ENCODE measurements at places on chromosomes 5 and 9.
A peak's percentile ranks its signal among the peaks of the same experiment; 100 is the strongest.

GRCh38 chr9:129253803-129254381 lies 75.8 kb upstream of the IER5L start:
- no peak for DNase-seq

DNA sequence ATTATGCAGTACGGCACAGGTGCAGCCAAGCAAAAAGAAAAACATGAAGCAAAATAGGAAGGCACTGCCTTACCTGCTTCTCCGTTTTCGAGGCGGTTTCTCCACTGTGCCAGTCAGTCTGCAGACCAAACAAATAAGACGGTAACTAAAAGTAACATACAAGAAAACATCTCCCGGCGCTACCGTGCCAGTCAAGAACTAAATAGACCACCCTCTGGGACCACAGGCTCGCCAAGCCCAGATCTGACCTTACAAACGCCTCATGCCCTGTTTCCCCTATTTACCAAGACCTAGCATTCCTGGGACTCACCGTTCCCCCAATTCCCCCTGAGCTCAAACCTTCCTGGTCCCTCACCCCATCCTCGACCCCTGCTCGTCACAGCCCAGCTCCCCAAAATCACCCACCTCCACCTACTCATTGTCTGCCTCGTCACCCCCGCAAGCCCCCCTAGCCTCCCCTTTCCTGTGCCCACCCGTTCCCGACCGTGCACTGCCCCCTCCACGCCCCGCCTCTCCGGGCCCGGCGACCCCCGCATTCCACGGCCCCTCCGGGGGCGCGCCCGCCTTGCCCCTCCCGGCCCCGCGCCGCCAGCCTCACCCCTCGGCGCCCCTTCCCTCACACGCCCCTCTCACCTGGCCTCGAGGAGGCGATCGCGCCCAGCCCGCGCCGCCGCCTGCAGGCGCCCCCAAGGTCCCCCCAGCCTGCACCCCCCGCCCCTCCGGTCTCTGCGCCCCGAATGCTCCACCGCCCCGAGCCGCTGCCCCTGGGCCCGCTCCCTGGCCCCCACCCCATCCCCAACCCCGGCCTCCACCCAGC lies 560 bp downstream of the SCAI start:
- peak; percentile 21 for DNase-seq

GRCh38 chr5:95590880-95591279 lies 29.0 kb upstream of the GPR150 start:
- no peak for DNase-seq

DNA sequence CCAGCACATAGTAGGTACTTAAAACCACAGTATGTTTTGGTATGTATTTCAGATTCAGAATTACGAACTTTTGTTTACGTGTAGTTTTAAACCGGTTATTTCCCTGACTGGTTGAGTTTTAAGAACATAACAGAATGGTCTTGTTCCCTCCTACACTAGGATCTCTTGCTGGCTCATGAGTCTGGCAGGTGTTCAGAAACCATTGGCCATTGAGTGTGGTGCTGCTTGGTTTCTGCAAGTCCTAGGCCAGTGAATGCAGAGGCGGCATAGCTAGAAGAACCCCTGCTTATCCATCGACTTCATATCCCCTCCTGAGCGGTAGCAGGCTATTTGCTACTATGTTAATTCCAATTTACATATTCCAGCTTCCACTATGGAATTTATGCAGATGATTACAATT lies 65.6 kb downstream of the GPR21 start:
- DNase-seq = no peak

- DNase-seq = no peak
Observed at GRCh38 chr5:68285851-68286611, 70.5 kb downstream of the PIK3R1 start.

GRCh38 chr9:4850603-4851310 lies 58.0 kb downstream of the RCL1 start:
- no peak for DNase-seq

- no peak for DNase-seq
Observed at GRCh38 chr5:127038550-127038949, 8.2 kb upstream of the MARCHF3 start.

- DNase-seq = peak; percentile 47
Observed at GRCh38 chr5:181167814-181168488, 20.6 kb downstream of the OR2V2 start.

DNA sequence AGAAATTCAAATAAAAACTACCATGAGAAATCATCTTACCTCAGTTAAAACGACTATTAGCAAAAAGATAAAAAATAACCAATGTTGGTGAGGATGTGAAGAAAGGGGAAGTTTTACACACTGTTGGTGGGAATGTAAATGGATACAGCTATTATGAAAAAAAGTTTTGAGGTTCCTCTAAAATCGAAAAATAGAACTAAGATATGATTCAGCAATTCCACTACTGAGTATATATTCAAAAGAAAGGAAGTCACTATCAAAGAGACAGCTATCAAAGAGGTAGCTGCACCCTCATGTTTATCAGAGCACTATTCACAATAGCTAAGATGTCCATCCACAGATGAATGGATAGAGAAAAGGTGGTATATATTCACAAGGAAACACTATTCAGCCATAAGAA lies 1888.4 kb downstream of the MAT2B start:
- DNase-seq = no peak

DNA sequence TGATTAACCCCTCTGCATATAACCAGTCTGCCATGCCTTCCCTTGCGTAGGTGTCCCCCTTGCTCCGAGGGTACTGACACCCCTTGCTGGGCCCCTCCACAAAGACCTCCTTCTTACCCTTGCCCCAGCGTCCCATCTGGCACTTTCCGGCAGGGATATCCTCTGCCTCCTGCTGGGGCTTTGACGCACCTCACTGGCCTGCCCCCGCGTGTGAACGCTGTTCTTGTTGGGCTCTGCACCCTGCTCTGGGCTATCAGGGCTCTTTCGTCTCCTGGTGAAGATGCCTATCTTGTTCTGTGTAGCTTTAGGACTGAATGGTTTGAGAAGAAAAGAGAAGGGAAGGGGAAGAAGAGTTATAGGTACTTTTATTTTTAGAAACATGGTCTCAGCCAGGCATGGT lies 53.0 kb downstream of the SUB1 start:
- DNase-seq = no peak

All from stimulated activated CD4-positive, alpha-beta T cell treated with anti-CD3 and anti-CD28 coated beads, Interleukin-2, amount 100 ng/mL, for 24 hours (primary cell).